ENCODE measurements at places on chromosomes 7 and 10.
A peak's percentile ranks its signal among the peaks of the same experiment; 100 is the strongest.

DNA sequence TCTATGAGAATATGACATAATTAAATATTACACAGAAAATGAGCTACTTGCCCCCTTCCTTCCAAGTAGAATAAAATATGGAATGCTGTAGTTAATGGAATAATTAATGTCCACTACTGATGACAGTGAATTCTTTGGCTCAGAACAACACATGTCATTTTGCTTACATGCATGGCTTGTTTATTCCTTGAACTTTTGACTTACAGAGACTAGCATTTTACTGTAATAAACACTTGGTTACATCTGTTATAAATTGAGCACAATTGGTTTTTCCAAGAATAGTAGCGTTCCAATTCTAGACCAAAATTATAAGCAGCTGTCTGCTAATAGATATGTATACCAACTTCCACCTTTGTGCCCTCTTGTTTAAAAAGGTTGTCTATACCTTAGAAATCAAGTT lies 286.7 kb downstream of the OTUD1 start:
- DNase-seq = no peak

DNA sequence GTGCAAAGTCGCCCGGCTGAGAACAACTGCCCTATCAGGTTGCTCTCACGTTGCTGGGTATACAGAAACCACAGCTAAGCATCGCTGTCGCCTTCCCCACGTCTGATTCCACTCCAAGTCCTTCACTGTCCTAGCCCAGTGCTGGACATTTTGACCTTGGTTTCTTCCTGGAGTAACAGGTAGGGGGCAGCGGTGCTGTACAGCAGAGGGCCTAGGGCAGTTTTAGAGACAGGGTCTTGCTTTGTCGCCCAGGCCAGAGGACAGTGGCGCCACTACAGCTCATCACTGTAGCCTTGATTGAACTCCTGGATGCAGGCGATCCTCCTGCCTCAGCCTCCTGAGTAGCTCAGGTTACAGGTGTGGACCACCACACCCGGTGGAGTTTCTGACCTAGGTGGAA lies 2.6 kb downstream of the CLDN15 start:
- no peak for DNase-seq

GRCh38 chr10:114767986-114768821 lies 53.4 kb upstream of the FHIP2A start:
- peak; percentile 61 for DNase-seq

- DNase-seq = no peak
Observed at GRCh38 chr10:89280508-89280907, 21.3 kb upstream of the IFIT2 start.

- peak; percentile 62 for DNase-seq
Observed at GRCh38 chr7:81956520-81956919, 186.7 kb upstream of the HGF start.

DNA sequence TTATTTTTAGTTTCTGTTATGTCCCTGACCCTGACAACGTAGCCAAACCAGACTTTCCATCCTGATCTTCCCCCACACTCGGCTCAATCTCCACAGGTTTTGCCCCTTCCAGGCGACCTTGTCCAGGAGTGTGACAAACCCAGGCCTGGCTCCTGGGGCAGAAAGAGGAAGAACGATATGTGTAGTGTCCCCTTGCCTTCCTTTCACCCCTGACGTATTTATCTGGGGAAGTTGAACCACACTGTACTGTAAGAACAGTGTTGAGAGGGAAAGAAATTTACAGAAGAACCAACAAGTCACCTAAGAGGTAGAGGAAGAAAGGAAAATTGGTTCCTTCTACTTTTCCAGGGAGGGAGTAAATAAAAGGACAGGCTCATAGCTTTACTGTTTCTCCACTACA lies 158.0 kb downstream of the VTI1A start:
- DNase-seq = no peak

DNA sequence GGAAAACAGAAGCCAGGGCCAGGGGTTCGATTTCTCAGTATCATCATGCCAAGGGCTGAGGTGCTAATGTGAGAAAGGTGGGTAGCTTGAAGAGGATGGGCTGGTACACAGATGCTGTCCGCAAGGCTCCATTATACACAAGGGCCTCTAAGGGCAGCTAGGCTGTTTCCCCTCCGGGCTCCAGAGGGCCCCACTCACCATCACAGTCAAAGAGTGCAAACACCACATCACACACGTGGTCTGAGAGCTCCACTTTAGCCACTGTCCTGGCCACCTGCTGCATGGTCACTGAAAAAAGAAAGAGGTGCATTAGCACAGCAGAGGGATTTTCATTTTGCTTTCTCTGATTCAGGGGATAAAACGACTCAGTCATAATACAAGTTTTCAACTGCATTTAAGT lies 20.9 kb upstream of the DNAJB12 start:
- DNase-seq = no peak

- no peak for DNase-seq
Observed at GRCh38 chr10:28367413-28367812, 64.5 kb upstream of the MPP7 start.

GRCh38 chr10:24866604-24867583 lies 85.5 kb downstream of the PRTFDC1 start:
- DNase-seq = peak; percentile 45

DNA sequence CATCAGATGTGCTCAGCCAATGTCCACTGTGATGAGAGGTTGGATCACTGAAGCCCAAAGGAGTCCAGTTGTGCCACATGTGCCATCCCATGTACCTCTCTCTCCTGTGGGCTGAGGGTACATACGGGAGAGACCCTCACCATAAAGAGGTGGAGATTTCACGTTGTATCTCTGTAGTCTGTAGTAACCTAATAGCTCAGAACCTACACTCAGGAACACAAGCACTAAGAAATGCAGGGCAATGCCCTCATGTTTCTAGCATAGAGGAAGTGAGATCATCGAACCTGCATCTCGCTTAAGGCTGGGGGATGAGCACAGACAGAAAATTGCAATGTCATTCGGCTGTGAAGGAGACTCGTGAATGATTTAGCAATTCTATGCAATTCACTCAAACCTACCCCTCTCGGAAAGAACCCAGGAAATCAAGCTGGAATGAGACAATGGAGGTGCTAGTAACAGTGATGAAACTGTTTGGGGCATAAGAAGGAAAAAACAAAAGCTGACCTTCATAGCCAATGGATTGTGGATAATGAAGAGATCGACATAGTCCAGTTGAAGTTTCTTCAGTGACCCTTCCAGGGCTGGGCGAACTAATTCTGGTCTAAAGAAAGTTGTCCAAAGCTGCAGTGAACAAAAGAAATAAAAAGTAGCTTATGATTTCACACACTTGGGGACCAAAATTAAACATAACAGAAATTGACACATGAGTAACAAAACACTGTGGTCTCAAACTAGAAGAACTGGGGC lies 80.3 kb upstream of the UCN3 start:
- DNase-seq = peak; percentile 15
